Subcutaneous preadipocyte (primary cell): ENCODE measurements at places on chromosomes 1 and 21. TPM values are rescaled to one million over a fixed set of nuclear protein-coding genes. Genes with fewer than 3 reads are reported as not detected.

The RAB7B gene
- 8.2 and 9.9 TPM in 2 replicates for total RNA-seq

The FAM78B gene
- total RNA-seq, result 0.98 and 1.1 TPM in 2 replicates

The RTCA gene
- total RNA-seq, result 27.6 and 32.1 TPM in 2 replicates

The C1QA gene
- total RNA-seq, result not detected in 2 replicates

The GLMN gene
- 11.3 and 12.9 TPM in 2 replicates for total RNA-seq

The GPR137B gene
- total RNA-seq, result 11.1 and 15.4 TPM in 2 replicates

The AGRN gene
- total RNA-seq, result 9.9 and 19.2 TPM in 2 replicates

The DYNLT5 gene
- 0.73 and 0.78 TPM in 2 replicates for total RNA-seq

The ZNF684 gene
- total RNA-seq, result 2.7 and 3.3 TPM in 2 replicates

The PODN gene
- 0.78 and 5.1 TPM in 2 replicates for total RNA-seq

The ELK4 gene
- total RNA-seq, result 17.3 and 24.4 TPM in 2 replicates

The L1TD1 gene
- 0.20 TPM in 1 of 2 replicates, not detected in the other for total RNA-seq

The ZNF697 gene
- 12.9 and 19.4 TPM in 2 replicates for total RNA-seq

The SERINC2 gene
- 15.4 and 20.9 TPM in 2 replicates for total RNA-seq

The GBP6 gene
- not detected in 2 replicates for total RNA-seq

The SPRR4 gene
- total RNA-seq, result not detected in 2 replicates

The RPS27 gene
- total RNA-seq, result 1,352 and 2,599 TPM in 2 replicates

The LAMC2 gene
- total RNA-seq, result 4.7 and 6.6 TPM in 2 replicates

The LHX8 gene
- not detected in 2 replicates for total RNA-seq

The VANGL2 gene
- under 0.01 TPM in 1 of 2 replicates, not detected in the other for total RNA-seq

The LPAR3 gene
- total RNA-seq, result 0.37 and 4.7 TPM in 2 replicates
